ENCODE measurements at places on chromosomes 13 and 19. TPM values are rescaled to one million over a fixed set of nuclear protein-coding genes. Genes with fewer than 3 reads are reported as not detected.

CACTIN gene
- 18.0 TPM for polyA plus RNA-seq

DNA sequence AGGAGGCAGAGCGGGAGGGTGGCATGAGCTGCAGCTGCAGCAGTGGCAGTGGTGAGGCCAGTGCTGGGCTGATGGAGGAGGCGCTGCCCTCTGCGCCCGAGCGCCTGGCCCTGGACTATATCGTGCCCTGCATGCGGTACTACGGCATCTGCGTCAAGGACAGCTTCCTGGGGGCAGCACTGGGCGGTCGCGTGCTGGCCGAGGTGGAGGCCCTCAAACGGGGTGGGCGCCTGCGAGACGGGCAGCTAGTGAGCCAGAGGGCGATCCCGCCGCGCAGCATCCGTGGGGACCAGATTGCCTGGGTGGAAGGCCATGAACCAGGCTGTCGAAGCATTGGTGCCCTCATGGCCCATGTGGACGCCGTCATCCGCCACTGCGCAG is 2.0 kb downstream of the EGLN2 start:
- no peak for DNase-seq

GRCh38 chr19:18946918-18947317 is 5.9 kb upstream of the HOMER3 start:
- DNase-seq: no peak

- DNase-seq: peak; percentile 33
Measured at GRCh38 chr19:40523322-40524047, 53.2 kb upstream of the SHKBP1 start.

DNA sequence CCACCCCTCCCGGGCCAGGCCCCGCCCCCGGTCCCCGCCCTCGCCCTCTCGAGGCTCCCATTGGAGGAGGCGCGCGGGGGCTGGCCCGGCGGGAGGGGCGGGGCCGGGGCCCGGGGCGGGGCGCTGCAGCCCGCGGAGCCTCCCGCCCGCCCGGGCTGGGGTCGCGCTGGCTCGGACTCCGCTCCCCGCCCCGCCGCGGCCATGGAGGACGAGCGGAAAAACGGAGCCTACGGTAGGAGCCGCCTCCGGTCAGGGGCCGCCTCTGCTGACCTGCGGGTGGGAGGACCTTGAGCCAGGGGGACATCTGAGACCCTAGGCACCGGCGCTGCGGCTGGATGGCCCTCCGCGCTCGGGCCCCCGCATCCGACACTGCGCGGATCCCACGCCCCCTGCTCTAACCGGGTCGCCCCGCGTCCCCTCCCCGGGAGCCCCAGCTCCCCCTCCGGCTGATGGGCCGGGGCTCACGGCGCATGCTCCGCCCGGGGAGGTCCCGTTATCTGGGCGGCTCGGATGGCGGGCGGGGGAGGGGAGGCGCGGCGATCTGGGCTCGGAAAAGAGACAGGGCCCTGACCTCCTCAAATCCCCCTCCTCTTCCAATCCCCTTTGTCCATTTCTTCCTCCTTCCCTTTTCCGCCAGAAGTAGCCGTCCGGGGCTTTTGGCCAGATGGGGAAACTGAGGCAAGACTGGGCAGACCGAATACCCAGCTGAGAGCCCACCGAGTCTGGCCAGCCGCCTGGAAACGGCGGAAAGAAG is 15.4 kb upstream of the AP1M2 start:
- DNase-seq: peak; percentile 86
